T-helper 2 cell (primary cell): ENCODE measurements at places on chromosomes 7 and 10.

- no peak for DNase-seq
Measured at GRCh38 chr10:69413221-69413865, 3.4 kb downstream of the TACR2 start.

DNA sequence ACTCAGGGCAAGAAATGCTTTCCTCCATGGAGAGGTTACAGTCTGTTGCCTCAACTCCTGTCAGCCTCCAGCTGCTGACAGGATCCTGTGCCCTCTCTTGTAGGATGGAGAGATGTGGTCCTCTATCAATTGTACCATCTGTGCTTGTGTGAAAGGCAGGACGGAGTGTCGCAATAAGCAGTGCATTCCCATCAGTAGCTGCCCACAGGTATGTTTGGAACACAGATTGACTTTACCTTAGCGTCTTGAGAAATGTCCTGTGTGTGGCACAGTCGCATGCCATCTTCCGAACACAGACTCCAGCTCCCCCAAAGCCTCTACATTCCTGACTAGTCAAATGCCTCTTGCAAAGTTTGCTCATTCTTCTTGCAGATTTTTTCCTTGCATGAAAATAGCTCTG, 152.6 kb downstream of the BMPER start:
- no peak for DNase-seq

- no peak for DNase-seq
Measured at GRCh38 chr7:112638675-112639400, 151.4 kb downstream of the TMEM168 start.

- DNase-seq = no peak
Measured at GRCh38 chr10:110794808-110795207, 76.9 kb upstream of the PDCD4 start.

DNA sequence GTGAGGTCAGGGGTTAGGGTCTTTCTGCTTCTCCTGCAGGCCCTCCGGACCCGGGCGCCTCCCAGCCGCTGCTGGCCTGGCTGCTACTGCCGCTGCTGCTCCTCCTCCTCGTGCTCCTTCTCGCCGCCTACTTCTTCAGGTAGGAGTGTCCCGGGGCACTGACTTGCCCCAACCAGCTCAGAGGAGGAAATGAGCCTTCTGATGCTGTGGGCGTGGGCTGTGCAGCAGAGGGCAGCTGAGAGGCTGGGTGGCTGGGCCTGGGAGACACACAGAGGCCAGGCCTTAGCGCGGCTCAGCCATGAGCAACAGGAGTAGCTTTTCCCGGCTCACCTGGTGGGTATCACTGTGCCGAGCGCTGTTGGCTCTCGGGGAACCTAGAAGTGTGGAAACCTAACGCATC, 78.9 kb downstream of the MKI67 start:
- DNase-seq = peak; percentile 56
